Mesothelial cell of epicardium (in vitro differentiated cells): ENCODE measurements at places on chromosomes 11 and 22.

GRCh38 chr22:32744176-32744959, 57.1 kb upstream of the TIMP3 start:
- DNase-seq, result no peak

GRCh38 chr11:109853156-109853776, 239.9 kb upstream of the ZC3H12C start:
- DNase-seq, result no peak

- no peak for DNase-seq
Observed at GRCh38 chr11:129435499-129436245, 60.0 kb downstream of the BARX2 start.

DNA sequence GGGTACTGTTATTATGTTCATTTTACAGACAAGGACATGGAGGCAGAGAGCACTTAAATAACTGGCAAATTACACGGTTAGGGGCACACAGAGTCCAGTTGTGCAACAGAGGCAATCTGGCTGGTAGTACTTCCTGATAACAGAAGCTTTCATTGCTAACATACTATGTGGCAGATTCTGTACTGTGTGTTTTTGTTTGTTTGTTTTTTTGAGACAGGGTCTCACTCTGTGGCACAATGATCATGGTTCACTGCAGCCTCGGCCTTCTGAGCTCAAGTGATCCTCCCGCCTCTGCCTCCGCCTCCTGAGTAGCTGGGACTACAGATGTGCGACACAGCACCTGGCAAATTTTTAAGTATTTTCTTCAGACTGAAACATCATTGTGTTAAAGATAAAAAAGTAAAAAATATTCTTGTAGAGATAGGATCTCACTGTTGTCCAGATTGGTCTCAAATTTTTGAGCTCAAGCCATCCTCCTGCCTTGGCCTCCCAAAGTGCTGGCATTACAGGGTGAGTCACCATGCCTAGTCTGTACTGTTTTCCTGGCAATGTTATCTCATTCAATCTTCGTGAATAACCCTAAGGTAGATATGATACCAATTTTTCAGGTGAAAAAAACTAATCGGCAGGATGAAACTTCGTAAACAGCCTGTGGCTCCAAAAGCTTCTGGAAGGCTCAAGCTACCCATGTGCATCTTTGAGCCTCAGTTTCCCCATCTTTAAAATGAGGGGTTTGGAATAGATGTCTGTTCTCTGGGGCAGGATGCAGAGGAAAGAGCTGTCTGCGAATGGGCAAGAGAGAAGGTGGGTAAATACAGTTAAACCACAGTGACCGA, 921 bp upstream of the NUCB2 start:
- no peak for DNase-seq

DNA sequence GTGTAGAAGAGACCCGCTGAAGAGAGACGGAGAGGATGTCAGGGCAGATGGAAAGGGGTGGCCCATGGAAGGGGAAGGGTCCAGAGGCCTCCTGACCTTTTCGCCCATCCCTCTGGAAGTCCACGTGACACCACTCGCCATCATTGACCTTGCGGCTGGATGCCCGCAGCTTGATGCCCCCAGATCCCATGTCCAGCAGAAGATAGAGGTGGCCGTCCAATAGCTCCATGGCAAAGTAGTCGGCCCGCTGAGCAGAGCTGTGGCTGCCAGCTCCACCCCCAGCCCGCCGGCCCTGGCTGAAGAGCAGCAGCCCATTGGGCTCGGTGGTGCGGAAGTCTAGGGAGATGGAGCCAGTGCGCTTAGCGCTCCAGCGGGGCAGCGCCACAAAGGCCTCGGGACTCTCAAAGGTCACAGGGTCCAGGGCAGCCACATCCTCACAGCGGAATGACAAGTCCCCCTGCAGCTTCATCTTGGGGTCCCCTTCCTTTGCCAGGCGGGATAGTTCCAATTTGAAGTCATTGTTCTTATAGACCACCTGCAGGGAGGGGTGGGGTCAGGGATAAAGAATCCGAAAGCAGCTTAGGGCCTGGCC, 55.7 kb downstream of the NRXN2 start:
- no peak for DNase-seq

DNA sequence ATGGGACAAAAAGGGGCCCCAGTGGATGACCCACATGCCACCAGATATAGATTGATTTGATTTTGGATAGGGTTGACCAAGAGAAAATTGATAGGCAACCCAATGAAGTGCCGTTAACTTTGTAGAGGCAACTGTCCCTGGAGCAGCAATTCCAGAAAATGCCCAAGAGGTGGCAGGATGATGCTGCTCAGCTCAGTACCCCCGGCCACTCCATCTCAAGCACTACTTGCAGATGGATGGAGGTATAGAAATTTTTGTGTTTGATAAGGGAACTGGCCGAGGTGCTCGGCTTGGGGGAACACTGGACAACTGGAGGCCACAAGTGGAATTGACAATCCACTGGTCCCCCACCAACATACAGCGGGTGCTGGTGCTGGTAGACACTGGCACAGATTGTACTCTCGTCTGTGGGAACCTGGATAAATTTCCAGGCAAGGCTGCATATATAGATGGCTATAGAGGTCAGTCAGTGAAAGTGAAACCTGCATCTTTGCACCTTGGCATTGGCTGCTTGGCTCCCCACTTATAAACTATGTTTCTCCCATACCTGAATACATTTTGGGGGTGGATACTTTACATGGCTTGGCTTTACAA, 86.3 kb downstream of the CCDC83 start:
- no peak for DNase-seq
